ENCODE measurements at places on chromosomes 7 and 10.
A peak's percentile ranks its signal among the peaks of the same experiment; 100 is the strongest.

DNA sequence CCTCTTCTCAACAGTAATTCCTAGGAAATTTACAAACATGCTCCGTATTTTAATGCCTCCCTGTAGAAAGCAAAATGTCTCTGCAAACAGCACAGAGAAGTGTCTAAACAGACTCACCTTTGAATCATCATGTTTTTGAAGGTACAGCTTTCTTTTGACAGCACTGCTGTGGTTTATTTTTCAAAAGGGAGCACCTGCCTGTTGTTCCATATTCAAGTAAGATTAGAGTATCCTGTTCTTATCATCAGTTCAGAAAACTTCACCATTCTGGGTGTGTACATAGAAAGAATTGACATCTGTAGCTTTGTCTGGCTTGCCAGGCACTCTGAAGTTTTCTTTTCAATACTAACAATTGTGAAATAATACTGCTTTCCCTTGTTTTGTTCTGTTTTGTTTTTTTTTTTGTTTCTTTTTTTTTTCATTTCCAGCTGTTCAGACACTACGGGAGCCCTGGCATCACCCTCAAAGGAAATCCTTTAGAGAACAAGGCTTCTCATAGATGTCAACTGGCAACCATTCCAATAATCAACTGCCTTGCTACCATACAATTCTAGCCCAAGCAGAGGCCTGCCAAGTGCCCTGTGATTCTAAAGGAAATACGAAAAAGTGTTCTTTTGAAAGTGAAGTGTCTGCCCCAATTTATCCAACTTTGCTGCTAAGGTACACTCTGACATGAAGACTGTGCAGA, 275.9 kb downstream of the PRPF18 start:
- DNase-seq = no peak

- no peak for DNase-seq
These were observed 47.0 kb downstream of the KCNMA1 start for GRCh38 chr10:77590344-77591237.

DNA sequence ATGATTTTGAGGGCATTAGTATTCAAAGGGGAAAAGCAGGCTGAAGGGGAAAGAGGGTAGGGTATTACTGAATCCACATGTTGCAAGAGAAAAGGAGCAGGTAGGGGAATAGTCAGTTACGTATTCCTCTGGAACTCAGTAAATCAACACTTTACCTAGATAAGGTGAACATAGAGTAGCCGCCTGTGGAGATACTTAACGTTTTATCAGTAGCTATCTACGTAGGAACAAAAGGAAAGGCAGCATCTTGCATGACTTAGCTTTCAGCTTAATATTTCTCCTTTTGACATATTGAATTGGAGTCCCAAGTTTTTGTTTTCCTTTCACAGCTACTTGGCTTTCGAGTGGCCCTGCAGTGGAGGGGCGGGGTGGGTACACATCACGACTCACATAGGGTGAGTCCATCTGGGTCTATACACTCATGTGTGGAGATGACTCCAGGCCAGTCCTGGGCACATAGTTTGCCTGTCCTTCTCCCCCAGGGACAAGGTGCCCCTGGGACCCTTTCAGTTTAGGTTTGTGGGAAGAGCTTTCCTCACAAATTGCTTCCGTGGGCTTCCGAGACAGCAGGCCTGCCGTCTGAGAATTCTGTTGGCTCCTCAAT, 48.1 kb downstream of the CCNY start:
- DNase-seq = no peak

DNA sequence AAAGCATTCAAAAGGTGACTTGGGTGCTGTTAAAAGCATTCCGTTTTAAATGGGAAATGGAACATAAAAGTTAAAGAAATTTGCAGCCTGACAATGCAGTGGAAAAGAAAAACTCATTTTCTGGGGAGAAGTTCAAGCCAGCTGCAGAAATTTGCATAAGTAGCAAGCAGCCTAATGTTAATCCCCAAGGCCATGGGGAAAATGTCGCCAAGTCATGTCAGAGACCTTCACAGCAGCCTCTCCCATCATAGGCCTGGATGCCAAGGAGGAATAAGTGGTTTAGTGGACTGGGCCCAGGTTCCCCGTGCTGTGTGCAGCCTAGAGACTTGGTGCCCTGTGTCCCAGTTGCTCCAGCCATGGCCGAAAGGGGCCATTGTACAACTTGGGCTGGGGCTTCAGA, 154.2 kb downstream of the PKD1L1 start:
- no peak for DNase-seq

DNA sequence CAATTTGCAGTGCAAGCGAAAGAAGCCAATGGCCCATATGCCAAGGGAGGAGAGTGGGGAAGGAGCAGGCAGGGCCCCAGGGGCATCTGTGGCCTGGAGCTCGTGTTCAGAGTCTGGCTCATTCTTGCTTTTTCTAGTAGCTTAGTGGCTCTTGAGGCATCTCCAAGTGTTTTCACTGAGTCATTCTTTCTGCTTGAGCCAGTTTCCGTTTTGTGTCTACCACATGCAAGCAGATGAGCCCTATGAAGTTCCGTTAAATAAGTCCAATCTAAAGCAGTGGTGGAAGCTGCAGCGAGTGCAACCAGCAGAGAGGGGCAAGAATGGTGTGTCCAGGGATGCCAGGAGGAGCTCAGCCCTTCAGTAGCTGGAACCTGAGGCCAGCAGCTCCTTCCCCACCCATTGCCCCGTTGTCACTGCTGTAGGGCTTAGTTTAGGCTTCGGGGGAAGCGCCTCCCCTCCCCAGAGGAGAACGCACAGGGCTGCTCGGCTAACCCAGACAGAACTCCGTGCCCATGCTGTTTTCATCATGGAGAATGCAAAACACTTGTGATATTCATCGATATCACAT, 57.4 kb upstream of the EBF3 start:
- DNase-seq = peak; percentile 60
